ENCODE measurements at places on chromosomes 13 and 19. TPM values are rescaled to one million over a fixed set of nuclear protein-coding genes. Genes with fewer than 3 reads are reported as not detected.

- no peak for DNase-seq
- peaks cover 12% of the 10 kb centered on the region for H3K36me3 ChIP-seq
- H3K4me1 ChIP-seq, result peaks cover 7% of the 10 kb centered on the region
- no peak overlapping the region for H3K27ac ChIP-seq
- no peaks in the 10 kb centered on the region for H3K27me3 ChIP-seq
Measured at GRCh38 chr19:38193445-38193844, 30.6 kb downstream of the DPF1 start.

DNA sequence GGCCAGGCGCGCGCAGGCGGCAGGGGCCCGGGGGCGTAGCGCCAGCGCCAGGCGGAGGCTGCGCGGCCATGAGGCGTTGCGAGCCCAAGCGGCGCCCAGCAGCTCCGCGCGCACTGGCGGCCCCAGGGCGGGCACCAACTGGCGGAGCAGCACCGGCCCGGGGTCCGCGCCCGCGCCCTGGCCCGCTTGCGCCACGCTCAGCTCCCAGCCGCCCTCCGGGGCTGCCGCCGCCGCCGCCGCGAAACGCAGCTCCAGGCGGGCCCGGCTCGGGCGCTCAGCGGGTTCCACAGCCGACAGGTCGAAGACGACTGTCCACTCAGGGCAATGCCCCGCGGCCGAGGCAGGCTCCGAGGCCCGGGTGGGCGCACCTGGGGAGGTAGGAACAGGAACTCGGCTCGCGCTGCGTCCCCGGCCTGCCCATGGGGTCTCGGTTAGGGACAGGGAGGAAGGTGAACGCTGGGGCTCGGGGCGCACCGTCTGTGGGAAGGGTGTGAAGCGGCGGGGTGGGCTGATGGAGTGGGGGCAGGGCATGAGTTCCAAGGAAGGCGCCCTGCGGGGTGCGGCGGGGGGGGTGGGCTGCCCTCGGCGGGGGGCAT is 26.8 kb downstream of the CERS1 start:
- no peak overlapping the region for H3K4me3 ChIP-seq
- peaks cover 3% of the 10 kb centered on the region for H3K27me3 ChIP-seq
- peaks cover 5% of the 10 kb centered on the region for H3K4me1 ChIP-seq
- peaks cover 26% of the 10 kb centered on the region for H3K36me3 ChIP-seq
- DNase-seq, result no peak

DNA sequence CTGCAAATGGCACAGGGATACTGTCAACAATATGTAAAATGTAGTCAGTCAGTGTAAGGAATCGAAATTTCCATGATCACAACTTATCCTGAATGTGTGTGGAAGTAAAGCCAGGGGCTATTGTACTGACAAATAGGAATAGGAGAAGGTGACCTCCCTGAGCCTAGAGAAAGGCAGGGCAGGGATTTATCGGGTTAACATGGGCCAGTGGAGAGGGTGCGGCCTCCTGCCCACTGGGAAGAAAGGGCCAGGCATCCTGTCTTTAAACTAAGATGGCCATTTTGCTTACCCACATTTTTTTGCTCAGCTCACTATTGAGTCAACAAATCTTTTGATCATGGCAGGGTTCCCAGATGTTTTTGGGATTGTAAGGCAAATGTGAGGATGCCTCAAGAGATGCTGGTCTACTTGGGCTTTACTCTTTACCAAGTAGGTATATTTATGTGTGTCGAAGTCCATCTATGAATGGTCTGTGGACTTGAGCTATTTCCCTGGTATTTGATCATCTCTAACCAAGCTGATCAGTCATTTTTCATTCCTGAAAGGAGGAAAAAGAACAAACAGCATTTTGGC is 116.6 kb upstream of the RNF113B start:
- H3K27ac ChIP-seq, result no peak overlapping the region
- no peaks in the 10 kb centered on the region for H3K36me3 ChIP-seq
- no peak overlapping the region for H3K4me3 ChIP-seq
- DNase-seq, result no peak
- peaks cover 14% of the 10 kb centered on the region for H3K27me3 ChIP-seq

GRCh38 chr13:78712831-78713230 is 53.9 kb upstream of the OBI1 start:
- H3K27ac ChIP-seq, result no peak overlapping the region
- no peak for DNase-seq
- H3K36me3 ChIP-seq, result no peaks in the 10 kb centered on the region
- H3K4me3 ChIP-seq, result no peak overlapping the region
- H3K4me1 ChIP-seq, result peaks cover 2% of the 10 kb centered on the region
- H3K27me3 ChIP-seq, result peaks cover 8% of the 10 kb centered on the region

NCAN gene
- total RNA-seq, result not detected

KLK3 gene
- total RNA-seq, result not detected

GRCh38 chr13:50948601-50949000 is 39.0 kb downstream of the RNASEH2B start:
- H3K4me1 ChIP-seq, result peaks cover 2% of the 10 kb centered on the region
- no peak for DNase-seq
- H3K27me3 ChIP-seq, result no peaks in the 10 kb centered on the region
- H3K36me3 ChIP-seq, result peaks cover 38% of the 10 kb centered on the region
- H3K4me3 ChIP-seq, result no peak overlapping the region
- no peak overlapping the region for H3K27ac ChIP-seq

- H3K4me1 ChIP-seq, result peaks cover 5% of the 10 kb centered on the region
- H3K27ac ChIP-seq, result no peak overlapping the region
Measured at GRCh38 chr13:59358014-59358413, 805.7 kb downstream of the DIAPH3 start.
